ENCODE measurements at places on chromosomes 1 and 21.

GRCh38 chr1:8458607-8459006 lies 140.7 kb downstream of the SLC45A1 start:
- no peak for DNase-seq

DNA sequence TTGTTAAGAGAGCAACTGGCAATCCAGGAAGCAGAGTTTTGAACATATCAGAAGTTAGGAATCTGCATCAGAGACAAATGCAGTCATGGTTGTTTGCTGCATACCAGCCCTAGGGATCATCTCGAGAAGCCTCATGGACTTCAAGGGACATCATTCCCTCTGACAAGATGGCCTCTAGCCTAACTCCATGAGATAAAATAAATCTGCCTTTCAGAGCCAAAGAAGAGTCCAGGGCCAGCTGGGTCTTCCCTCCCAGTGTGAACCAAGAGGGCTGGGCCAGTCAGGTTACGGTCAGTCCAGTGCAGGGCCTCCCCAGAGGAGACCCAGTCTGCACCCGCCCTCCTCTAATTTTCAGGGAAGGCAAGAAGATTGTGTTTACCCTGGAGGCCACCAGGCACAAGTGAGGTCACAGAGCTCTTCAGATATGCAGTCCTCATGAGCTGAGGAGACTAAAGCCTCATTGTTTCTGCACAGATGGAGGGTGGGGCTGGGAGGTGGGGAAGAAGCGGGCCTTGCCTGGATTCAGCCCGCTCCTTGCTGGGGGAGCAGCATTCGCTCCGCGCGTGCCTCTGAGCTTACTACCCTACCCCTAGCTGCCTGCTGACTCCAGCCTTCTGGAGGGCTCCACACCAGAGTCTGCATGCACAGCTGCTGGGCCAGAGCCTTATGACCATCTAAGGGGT lies 52.8 kb downstream of the CAPN2 start:
- DNase-seq, result no peak

DNA sequence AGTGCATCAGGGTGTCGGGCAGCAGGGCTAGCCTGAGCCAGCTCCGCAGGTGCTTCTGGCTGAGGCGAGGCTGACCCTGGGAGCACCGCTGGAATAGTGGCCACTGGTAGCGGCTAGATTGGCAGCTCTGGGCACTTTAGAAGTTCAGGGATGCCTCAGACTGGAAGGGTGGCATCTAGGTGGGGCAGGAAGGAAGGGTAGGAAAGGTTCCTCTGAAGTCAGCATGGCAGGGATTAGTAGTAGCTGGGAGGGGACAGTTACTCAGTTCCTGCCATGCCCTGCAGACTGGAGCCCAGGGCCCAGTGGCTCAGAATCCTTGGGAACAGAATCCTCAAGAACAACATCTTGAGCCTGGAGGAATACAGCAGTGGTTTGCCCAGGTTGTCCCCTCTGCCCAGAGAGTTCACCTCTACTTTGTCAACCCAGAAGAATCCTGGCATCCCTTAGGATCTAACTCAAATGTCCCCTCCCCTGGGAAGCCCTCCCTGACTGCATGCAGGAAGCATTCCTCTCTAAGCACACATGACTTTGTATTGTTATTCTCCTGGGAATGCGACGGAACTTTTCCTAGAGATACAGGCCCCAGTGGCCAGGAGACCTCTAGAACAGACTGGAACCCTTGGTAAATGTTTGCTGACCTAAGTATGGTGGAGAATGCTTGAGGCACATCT lies 39.5 kb upstream of the BCAR3 start:
- no peak for DNase-seq

DNA sequence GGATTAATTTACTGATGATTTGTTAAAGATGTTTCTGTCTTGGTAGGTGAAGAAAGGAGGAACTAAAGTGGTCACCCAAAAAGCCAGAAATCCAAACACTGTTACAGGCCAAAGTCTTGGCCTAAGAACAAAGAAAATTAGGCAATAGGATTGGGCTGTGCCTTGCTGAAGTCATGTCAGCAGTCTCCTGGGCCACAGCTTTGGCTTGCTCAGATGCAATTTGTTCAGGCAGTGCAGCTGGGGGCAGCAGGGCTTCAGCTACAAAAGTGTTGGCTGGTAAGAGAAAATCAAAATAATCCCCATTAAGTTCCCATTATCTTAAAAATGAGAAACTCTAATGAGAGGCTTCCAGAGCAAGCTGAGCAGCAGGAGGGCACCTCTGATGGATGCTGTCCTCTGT lies 14.0 kb upstream of the RAP1A start:
- no peak for DNase-seq

- DNase-seq, result no peak
Observed at GRCh38 chr1:70093250-70093975, 112.0 kb downstream of the LRRC40 start.

- no peak for DNase-seq
Observed at GRCh38 chr21:43900690-43901089, 35.7 kb downstream of the AGPAT3 start.

- DNase-seq, result no peak
Observed at GRCh38 chr1:220432408-220432807, 95.5 kb upstream of the MARK1 start.
